Right hindlimb (tissue), 1 donor: ENCODE measurements at places on chromosomes 6 and 20.

- no peak for DNase-seq
Measured at GRCh38 chr6:149228311-149228955, 89.1 kb upstream of the TAB2 start.

- no peak for DNase-seq
Measured at GRCh38 chr6:37679539-37680476, 17.9 kb downstream of the MDGA1 start.

- peak; percentile 69 for DNase-seq
Measured at GRCh38 chr20:63686492-63687321, 9.7 kb upstream of the TNFRSF6B start.

DNA sequence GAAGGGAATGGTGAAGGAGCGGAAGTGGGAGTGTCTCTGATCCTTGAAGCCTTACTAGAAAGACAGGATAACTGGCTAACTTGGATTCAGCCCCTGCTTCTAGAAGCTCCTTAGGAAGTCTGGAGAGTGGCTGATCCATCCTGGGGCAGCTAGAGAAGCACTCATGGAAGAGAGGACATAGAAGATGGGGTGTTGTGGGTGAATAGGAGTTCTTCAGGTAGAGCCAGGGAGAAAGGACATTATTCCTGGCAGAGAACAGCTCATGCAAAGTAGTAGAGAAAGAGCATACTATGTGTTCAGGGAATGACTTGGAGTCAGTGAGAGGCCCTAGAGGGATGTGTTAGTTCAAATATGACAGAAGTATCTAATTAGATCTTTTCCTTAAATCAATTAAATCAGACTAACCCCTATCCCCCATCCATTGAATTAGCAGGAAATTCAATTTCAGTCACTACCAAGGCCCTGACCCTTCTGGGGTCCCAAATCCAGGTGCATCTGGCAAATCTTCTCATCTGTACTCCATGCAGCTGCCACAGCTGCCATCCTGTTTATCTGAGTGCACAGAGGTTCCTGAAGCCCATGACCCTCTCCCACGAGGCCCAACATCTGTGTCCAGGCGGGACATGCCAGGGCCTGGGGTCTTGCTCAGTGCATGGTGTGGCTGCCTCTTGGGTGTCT is 130.7 kb downstream of the DHX35 start:
- DNase-seq, result no peak

DNA sequence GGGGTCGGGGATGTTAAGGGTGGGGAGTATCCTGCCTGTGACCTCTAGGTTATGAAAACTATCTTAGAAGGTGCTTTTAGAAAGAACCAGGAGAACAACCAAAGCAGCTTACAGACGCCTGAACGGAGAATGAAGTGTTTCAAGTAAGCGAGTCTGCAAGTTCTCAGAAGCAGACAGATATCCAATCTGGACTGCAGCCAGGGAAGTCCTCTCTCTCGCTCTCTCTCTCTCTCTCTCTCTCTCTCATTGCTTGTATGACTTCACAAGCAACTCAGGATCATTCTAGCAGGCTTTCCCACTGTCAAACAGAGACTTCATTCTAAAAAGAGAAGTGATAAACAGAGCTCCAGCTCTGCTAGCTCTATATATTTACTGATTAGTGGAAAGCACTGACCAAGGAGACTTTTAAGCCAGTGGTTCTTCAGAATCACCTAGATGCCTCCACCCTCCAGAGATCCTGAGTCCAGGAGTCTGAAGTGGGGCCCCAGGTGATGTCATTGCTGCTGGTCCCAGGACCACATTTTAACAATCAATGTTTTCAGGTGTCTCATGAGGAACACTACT is 6.0 kb downstream of the TCF21 start:
- DNase-seq, result no peak

- no peak for DNase-seq
Measured at GRCh38 chr6:154202339-154202738, 154.3 kb downstream of the IPCEF1 start.

DNA sequence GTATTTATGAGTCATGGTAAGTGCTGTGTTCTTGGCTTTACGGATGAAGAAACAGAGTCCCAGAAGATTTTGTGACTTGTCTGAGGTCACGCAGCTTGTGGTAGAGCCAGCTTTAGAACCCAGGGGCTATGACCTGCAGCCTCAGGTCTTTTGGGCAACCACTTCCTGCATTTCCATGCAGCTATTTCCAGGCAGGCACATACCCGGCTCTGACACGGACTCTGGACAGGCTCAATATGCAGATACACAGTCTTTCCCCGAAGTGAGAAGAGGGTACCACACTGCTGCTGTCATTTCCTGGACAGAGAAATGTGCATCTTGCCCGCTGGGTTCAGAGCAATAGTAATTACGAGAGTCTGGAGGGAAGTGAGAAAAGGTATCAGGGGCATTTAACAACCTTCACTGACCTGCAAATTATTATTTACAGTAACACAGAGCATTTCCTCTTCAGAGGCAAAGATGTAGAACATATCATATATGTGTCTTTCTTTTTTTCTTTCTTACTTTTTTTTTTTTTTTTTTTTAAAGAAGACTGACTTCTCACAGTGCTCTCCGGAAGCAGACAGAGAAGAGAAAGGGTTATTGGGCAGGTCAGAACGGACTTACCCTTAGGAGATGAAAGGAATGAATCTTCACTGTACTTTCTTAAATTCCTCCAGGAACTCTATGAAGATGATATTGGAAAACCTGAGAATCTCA is 185.1 kb downstream of the CLIC5 start:
- no peak for DNase-seq

- DNase-seq, result no peak
Measured at GRCh38 chr20:11101243-11101642, 427.4 kb upstream of the JAG1 start.

- no peak for DNase-seq
Measured at GRCh38 chr6:149815788-149816187, 48.4 kb downstream of the LRP11 start.

DNA sequence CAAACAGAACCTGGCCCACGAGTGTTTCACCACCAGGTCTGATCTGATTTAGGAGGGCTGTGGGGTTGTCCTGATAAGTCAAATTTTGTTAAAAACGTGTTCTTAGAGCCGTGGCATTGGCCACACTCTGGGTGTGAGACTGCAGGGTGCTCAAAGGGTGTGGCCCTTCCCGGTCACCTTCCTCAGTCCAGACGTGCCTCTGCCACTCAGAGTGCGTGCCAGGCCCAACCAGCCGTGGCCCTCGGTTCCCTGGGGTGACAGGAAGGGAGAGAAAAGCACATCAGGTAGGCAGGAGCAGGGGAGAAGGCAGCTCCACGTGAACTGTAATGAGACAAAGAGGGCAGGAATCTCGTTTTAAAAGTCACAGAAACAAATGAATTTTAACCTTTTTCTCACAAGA is 115.4 kb downstream of the FAM120B start:
- no peak for DNase-seq

GRCh38 chr6:168941036-168941435 is 312.6 kb downstream of the THBS2 start:
- no peak for DNase-seq

GRCh38 chr6:5172897-5173474 is 87.8 kb downstream of the LYRM4 start:
- no peak for DNase-seq

DNA sequence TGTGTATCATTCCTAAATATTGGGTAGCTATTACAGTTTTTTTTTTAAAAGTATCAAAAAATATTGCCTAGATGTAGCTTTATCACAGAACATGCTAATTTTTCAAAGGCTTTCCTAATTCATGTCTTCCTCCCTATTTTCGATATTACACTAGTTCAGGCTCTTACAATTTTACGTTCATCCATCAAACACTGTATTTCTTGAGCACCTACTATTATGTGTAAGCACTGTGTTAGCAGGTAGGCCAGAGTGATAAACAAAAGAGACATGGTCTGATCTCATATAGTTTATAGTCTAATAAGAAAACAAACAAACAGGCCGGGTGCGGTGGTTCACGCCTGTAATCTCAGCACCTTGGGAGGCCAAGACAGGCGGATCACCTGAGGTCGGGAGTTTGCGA is 69.5 kb downstream of the FAM217A start:
- DNase-seq, result no peak

DNA sequence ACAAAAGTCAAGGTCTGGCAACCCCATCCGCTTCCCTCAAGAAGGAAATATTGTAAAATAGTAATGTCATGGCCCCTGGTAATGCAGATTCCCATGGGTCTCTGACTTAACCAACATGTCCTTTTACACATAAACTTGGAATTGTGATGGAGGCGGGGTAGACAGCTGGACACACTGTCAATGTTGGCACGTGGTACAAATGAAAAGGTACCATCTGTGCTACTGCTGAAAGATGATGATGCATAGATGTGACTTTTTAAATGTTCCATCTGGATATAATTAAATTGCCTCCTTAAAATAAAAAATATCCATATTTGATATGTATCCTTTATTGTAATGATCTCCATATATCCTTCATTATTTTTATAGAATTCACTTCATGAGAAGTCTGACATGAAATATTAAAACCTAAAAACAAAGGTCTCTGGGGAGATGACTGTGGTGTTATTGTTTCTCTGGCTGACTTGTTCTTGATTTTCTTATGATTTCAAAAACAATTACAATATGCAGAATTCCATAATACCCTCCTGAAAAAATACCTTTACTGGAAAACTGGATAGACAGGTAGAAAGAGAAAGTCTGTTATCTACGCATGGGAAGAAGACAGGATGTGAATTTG is 104.5 kb downstream of the MKKS start:
- DNase-seq, result no peak

DNA sequence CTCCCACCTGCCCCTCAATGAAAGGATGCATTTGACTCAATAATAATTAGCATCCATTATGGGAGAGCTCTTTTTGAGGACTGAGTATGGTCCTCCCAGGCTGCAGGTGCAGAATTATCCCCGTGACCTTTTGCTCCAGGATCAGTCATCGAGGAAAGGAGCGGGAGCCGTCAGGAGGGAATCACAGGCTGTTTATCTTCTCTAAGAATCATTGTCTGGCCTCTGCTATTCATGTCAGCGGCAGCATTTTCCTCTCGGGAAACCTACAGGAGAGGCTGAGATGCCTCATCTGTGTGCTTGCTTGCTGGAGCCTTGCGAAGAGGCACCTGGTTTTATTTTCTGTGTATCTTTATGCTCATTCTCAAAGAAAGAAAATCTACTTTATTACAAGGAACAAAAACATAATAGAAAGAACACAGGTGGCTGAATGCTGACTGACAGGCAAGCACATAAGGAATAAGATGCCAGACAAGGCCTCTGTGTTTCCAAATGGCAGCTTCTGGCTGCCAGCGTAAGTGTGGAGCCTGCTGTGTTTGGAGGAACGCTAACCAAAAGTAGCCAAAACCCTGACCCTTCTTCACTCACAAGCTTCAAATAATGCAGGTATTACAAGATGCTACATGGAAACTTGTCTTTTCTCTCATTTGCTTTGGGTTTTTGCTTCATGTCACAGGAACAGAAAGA is 539.1 kb upstream of the MARCKS start:
- no peak for DNase-seq

DNA sequence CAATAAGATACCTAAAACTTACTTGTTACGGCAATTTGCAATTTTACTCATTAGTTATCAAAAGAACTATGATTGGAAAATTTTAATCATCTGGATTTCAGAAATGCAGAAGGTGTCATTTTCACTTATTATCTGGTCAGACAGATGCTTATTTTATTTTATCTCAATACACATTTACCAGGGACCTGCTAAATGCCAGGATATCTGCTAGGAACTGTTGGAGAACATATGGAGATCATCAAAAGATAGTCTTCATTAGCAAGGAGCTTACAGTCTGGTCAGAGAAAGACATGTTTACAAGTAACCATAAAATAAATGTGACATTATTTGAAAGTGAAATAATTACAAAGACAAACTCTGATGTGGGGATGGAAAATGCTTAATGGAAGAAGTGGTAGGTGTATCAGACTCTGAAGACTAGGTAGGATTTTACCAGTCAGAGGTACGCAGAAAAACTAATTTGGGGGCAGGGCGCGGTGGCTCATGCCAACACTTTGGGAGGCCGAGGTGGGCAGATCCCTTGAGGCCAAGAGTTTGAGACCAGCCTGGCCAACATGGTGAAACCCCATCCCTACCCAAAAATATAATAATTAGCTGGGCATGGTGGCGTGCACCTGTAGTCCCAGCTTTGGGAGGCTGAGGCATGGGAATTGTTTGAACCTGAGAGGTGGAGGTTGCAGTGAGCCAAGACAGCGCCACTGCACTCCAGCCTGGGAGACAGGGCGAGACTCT is 137.8 kb downstream of the MYB start:
- no peak for DNase-seq

- peak; percentile 37 for DNase-seq
Measured at GRCh38 chr6:5174244-5174643, 86.5 kb downstream of the LYRM4 start.

- no peak for DNase-seq
Measured at GRCh38 chr6:145508107-145508506, 227.2 kb downstream of the EPM2A start.

- no peak for DNase-seq
Measured at GRCh38 chr6:137928286-137928685, 61.2 kb downstream of the TNFAIP3 start.

- no peak for DNase-seq
Measured at GRCh38 chr6:79403563-79403962, 133.7 kb downstream of the LCA5 start.

DNA sequence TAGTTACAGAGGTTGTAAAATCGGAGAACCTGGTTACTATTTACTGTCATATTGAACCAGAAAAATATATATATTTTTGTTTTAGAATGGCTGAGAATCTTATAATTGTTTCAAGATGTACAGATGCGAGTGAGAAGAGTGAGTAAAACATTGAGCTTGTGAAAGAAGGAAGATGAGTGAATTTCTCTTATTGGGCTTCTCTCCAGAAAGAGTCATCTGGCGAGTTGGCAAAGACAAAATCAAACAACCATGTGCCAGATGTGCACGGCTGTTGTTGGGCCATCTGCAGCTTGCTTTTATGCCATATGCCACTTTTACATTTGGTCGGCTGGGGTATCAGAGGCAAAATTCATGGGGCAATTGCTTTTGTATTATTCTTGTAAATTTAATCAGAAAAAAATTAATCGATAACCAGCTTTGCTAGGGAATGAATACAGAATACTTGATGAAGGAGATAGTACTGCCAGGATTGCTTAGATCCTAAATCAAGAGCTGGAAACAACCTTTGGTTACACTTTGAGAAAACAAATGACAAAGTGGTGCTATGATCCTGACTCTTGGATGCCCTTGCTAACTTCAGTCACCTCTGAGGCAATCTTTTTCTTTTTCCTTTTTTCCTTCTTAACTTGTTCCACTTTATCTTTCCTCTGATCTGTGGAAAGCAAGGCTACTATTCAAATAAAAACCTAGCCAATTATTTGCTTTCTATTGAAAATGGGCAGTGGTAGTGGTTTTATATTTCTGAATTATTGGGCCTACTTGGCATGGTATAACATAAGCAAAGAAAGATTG is 97.1 kb upstream of the GRIK2 start:
- peak; percentile 46 for DNase-seq

GRCh38 chr20:40797425-40797824 is 108.4 kb upstream of the MAFB start:
- DNase-seq, result no peak

GRCh38 chr6:120899932-120900331 is 434.3 kb downstream of the TBC1D32 start:
- no peak for DNase-seq

- no peak for DNase-seq
Measured at GRCh38 chr20:37513779-37514359, 7.2 kb upstream of the NNAT start.

- no peak for DNase-seq
Measured at GRCh38 chr20:60365064-60365666, 406.9 kb downstream of the CDH26 start.

GRCh38 chr6:1849691-1850090 is 240.0 kb downstream of the FOXC1 start:
- DNase-seq, result no peak
